ENCODE measurements at places on chromosomes 16 and 17. TPM values are rescaled to one million over a fixed set of nuclear protein-coding genes. Genes with fewer than 3 reads are reported as not detected.

CCL5 gene
- total RNA-seq = 120 TPM

KRTAP4-4 gene
- total RNA-seq = not detected

INO80E gene
- 84.1 TPM for total RNA-seq

ERBB2 gene
- total RNA-seq = 5.9 TPM

MED31 gene
- total RNA-seq = 25.9 TPM

SLC16A11 gene
- total RNA-seq = 1.5 TPM

INCA1 gene
- not detected for total RNA-seq

TBC1D26 gene
- 0.24 TPM for total RNA-seq

NOD2 gene
- 18.7 TPM for total RNA-seq

HSF4 gene
- total RNA-seq = 36.1 TPM

IL34 gene
- not detected for total RNA-seq

SLFN14 gene
- total RNA-seq = not detected

MMP28 gene
- total RNA-seq = not detected

DNA sequence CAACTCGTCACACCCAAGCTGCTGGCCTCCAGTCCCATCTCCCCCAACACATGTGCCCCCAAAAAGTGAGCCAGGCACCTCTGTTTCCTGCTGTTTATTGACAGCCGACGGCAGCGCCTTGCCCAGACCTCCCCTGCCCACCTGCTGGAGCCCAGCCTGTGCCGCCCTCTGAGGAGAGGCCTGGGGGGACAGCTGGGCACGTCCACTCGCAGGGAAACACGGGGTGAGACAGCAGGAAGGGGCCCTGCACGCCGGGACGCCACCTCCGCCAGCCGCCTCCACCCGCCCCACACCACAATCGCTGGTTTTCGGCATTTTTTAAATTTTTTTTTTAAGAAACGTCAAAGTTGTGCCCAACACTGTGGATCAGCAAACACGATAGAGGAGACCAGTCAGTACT lies 19.3 kb downstream of the CASKIN1 start:
- no peak overlapping the region for H3K4me3 ChIP-seq
- H3K36me3 ChIP-seq = peaks cover 15% of the 10 kb centered on the region
- no peaks in the 10 kb centered on the region for H3K27me3 ChIP-seq
- no peaks in the 10 kb centered on the region for H3K4me1 ChIP-seq
- no peak overlapping the region for H3K27ac ChIP-seq

GRCh38 chr17:68569346-68569745 lies 31.8 kb downstream of the FAM20A start:
- no peaks in the 10 kb centered on the region for H3K36me3 ChIP-seq
- no peak overlapping the region for H3K27ac ChIP-seq
- no peaks in the 10 kb centered on the region for H3K4me1 ChIP-seq
- peaks cover 3% of the 10 kb centered on the region for H3K27me3 ChIP-seq

- H3K36me3 ChIP-seq = no peaks in the 10 kb centered on the region
- H3K4me3 ChIP-seq = no peak overlapping the region
- H3K27ac ChIP-seq = no peak overlapping the region
- DNase-seq = no peak
- no peaks in the 10 kb centered on the region for H3K4me1 ChIP-seq
Observed at GRCh38 chr17:54944796-54945195, 23.7 kb downstream of the COX11 start.

DNA sequence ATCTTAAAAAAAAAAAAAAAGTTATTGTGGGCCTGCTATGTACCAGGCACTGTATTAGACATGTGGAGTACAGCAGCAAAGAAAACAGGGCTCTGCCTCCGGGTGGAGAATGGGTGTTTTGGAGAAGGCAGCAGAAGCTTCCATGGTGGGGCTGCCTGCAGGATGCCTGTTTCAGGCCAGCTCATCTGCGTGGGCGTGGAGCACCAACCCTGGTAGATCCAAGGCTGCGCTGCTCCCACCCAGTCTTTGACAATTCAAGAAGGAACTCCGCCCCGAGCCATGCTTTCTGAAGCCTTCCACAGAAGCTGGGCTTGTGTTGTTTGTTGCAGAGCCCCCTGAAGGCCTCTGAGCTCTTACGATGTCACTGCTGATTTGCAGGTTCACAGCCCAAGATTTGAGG lies 23.2 kb upstream of the CACNG1 start:
- no peaks in the 10 kb centered on the region for H3K36me3 ChIP-seq
- DNase-seq = no peak
- H3K4me3 ChIP-seq = no peak overlapping the region
- no peaks in the 10 kb centered on the region for H3K4me1 ChIP-seq

- no peaks in the 10 kb centered on the region for H3K4me1 ChIP-seq
- DNase-seq = no peak
- peaks cover 9% of the 10 kb centered on the region for H3K27me3 ChIP-seq
- H3K4me3 ChIP-seq = no peak overlapping the region
Observed at GRCh38 chr17:44602970-44603369, 45.7 kb downstream of the FZD2 start.

- DNase-seq = peak; percentile 23
- H3K4me1 ChIP-seq = peaks cover 3% of the 10 kb centered on the region
Observed at GRCh38 chr16:88558457-88559442, 11.5 kb upstream of the ZC3H18 start.

- H3K36me3 ChIP-seq = peaks cover 45% of the 10 kb centered on the region
- peaks cover 26% of the 10 kb centered on the region for H3K4me1 ChIP-seq
- H3K27me3 ChIP-seq = no peaks in the 10 kb centered on the region
- no peak for DNase-seq
- no peak overlapping the region for H3K4me3 ChIP-seq
Observed at GRCh38 chr17:21545064-21545463, 147.3 kb upstream of the KCNJ18 start.

DNA sequence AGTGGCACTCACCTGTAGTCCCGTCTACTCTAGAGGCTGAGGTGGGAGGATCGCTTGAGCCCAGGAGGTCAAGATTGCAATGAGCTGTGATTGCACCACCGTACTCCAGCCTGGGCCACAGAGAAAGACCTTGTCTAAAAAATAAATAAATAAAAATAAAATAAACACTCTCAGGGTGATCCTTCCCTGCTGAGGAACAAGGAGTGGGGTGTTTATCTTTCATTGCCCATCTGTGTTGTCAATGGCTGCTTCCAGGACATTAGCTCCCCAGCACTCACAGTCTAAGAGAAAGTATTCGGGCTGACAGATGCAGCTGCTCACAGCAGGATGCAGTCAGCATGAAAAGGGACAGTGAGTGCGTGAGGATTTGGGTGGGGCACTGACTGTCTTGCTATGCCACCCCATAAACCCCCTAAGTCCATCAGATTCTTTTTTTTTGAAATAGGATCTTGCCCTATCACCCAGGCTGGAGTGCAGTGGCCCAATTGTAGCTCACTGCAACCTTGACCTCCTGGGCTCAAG lies 31.3 kb upstream of the RBBP6 start:
- no peak overlapping the region for H3K4me3 ChIP-seq
- H3K27ac ChIP-seq = no peak overlapping the region
- no peaks in the 10 kb centered on the region for H3K36me3 ChIP-seq
- peaks cover 5% of the 10 kb centered on the region for H3K27me3 ChIP-seq
- no peaks in the 10 kb centered on the region for H3K4me1 ChIP-seq
- DNase-seq = no peak

DNA sequence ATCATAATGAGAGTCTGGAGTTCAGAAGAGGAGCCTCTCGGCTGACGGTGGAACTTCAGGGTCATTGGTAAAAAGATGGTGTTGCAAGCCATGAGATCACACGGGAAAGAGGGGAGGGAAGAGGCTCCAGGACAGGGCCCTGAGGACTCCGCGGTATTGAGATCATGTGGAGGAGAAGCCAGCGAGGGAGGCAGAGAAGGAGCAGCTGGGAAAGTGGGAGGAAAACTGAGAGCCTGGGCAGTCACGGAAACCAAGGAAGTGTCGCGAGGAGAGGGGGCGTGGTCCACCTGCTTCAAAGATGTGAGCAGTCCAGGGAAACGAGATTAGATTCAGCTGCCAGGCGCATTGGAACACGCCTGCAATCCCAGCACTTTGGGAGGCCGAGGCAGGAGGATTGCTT lies 27.7 kb upstream of the SBK1 start:
- no peaks in the 10 kb centered on the region for H3K36me3 ChIP-seq
- no peak for DNase-seq
- H3K27me3 ChIP-seq = peaks cover 14% of the 10 kb centered on the region
- peaks cover 9% of the 10 kb centered on the region for H3K4me1 ChIP-seq
- H3K27ac ChIP-seq = no peak overlapping the region

GRCh38 chr17:51200295-51200694 lies 34.1 kb downstream of the NME2 start:
- H3K4me3 ChIP-seq = no peak overlapping the region
- peaks cover 14% of the 10 kb centered on the region for H3K36me3 ChIP-seq
- DNase-seq = peak; percentile 12

- H3K27ac ChIP-seq = no peak overlapping the region
- no peak for DNase-seq
- no peaks in the 10 kb centered on the region for H3K36me3 ChIP-seq
Observed at GRCh38 chr16:386641-387156, 4.9 kb upstream of the PGAP6 start.

DNA sequence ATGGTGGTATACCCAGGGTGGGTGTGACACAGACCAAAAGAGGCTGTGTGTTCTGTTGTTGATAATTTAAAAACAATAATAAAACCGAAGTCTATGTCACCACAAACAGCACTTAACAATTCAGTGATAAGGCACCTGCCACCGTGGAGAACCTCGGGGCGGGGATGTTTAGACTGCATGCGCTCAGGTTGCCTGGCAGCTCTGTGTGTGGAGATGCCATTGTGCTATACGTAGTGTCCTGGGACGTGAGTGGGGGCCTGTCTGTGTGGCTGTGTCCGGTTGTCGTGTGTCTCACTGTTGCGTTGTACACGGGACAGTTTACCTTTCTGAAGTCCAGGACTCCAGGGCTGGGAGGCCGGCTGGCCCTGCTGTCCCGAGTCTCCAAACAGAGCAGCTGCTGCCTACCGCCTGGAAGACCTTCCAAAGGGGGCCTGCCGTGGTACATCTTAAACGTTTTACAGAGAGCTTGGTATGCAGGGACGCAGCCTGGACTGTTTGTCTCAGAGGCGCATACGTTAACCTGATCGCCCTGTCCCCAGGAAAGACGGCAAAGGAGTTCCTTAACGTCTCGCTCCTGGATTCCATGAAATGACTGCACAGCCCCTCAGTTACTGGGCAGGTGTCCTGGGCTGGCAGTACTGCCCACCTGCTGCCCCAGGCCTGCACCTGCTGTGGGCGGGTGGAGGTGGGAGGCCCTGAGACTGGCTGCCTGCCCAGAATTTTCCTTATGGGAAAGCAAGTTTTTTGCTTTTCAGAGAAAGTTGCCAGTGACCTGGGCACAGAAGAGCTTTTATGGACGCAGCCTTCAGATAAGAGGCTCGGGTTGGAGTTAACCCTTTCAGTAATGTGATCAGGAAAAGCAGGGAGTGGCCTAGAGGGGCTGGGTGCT lies 19.0 kb downstream of the SPIRE2 start:
- DNase-seq = no peak
- peaks cover 10% of the 10 kb centered on the region for H3K4me1 ChIP-seq
- H3K27me3 ChIP-seq = no peaks in the 10 kb centered on the region
- H3K4me3 ChIP-seq = no peak overlapping the region
- H3K27ac ChIP-seq = no peak overlapping the region
- no peaks in the 10 kb centered on the region for H3K36me3 ChIP-seq

GRCh38 chr17:10112962-10113361 lies 85.4 kb downstream of the GAS7 start:
- H3K36me3 ChIP-seq = no peaks in the 10 kb centered on the region
- DNase-seq = no peak
- H3K27ac ChIP-seq = no peak overlapping the region
- peaks cover 24% of the 10 kb centered on the region for H3K4me1 ChIP-seq
- H3K27me3 ChIP-seq = peaks cover 3% of the 10 kb centered on the region

- DNase-seq = peak; percentile 63
- no peaks in the 10 kb centered on the region for H3K27me3 ChIP-seq
- H3K36me3 ChIP-seq = peaks cover 49% of the 10 kb centered on the region
- peak overlapping the region; percentile 54 for H3K27ac ChIP-seq
- peaks cover 36% of the 10 kb centered on the region for H3K4me1 ChIP-seq
Observed at GRCh38 chr16:88804552-88805339, 1.2 kb downstream of the CDT1 start.

DNA sequence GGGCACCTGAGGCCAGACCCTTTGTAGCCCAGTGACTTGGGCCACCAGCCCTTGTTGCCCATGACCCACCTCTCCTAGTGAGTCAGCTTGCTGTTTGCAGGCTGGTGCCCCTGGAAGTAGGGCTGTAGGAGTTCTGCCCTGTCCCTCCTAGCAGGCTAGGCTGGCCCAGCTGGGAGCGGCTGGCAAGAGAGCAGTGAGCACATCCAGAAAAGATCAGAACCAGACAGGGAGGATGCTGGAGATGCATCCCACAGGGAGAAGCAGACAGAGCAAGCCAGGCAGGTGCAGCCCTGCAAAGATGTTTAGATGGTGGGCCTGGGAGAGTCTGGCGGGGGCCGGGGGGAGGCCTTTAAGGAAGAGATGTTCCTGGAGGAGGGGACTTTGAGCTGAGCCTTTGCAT lies 2.4 kb downstream of the SLC5A10 start:
- no peak for DNase-seq
- H3K4me3 ChIP-seq = no peak overlapping the region
- peaks cover 20% of the 10 kb centered on the region for H3K4me1 ChIP-seq
- no peaks in the 10 kb centered on the region for H3K27me3 ChIP-seq

DNA sequence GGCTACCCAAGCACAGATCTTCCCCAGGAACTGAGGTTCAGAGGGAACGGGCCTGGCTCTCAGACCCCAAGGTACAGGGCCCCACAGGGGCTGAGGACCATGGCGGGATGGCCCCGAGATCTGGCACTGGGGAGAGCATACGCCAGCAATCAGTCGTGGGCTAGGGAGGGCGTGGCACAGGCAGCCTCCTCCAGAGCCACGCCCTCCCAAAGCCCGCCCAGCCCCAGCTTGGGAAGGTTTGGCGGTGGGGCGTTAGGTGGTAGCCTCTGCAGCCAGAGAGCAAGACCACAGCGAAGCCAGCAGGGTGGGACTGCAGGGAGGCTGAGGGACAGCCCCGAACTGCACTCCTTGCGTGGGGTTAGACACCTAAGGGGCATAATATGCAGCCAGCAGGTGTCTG lies 11.6 kb downstream of the WNT9B start:
- H3K27ac ChIP-seq = no peak overlapping the region
- no peak for DNase-seq
- H3K36me3 ChIP-seq = no peaks in the 10 kb centered on the region
- no peak overlapping the region for H3K4me3 ChIP-seq
